ENCODE measurements at places on chromosomes 3 and 15.

DNA sequence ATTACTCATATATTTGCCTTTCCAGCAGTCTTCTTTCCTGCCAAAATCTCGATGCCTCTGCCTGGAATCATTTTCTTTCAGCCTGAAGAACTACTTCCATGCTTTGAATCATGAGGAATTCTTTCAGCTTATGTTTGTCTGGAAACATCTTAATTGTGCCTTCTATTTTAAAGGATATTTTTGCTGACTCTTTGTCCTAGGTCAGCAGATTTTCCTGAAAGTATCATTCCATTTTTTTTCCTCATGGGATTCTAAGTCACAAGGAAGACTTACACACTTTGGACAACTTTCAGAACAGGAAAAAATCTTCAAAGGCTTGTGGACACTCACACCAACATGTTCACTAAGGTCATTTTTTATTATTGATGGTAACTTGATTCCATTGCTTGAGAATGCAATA lies 10.1 kb downstream of the PRR23E start:
- DNase-seq: no peak

GRCh38 chr3:177466074-177466473 lies 268.8 kb upstream of the TBL1XR1 start:
- no peak for DNase-seq

GRCh38 chr3:176795891-176796290 lies 401.4 kb downstream of the TBL1XR1 start:
- no peak for DNase-seq

DNA sequence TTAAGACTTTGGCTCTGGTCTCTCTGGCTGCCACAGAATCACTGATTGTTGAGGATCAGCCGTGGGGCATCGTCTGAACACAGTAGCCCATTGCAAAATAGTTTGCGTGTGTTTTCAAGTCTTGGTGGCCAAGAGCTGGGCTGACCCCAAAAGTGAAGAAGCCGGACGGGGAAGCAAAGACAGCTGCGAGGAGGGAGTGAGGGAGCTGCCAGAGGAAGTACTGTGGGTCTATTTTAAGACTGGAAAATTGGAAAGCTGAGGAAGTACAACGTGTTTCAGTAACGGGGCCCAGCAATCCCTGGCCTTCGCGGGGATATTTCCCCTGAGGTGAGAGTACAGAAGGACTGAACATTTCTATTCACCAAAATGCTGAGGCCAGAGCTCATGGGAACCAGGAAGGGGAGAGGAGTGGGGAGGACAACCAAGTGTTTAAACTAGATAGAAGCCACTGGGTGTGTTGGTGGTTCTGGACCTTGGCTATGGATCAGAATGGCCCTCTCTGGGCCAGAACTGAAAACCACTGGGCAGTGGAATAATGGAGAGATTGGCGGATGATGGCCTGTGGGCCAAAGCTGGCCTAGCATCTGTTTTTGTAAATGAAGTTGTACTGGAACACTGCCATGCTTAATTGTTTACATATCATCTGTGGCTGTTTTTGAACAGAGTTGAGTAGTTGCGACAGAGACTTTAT lies 34.1 kb upstream of the LIMD1 start:
- DNase-seq: no peak

DNA sequence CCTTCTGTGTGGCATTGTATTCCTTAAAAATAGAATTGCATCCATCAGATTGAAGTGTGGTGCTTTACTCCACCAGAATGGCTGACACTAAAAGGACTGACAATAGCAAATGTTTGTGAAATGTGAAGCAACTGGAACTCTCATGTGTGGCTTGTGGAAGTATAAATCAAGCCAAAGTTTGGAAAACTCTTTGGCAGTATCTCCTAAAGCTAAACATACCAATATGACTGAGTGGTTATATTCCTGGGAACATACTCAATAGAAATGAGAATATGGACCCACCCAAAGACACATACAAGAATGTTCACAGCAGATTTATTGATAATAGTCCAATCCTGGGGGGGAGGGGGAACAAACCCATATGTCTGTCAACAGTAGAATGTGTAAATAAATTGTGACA lies 87.1 kb downstream of the RARB start:
- DNase-seq: no peak

DNA sequence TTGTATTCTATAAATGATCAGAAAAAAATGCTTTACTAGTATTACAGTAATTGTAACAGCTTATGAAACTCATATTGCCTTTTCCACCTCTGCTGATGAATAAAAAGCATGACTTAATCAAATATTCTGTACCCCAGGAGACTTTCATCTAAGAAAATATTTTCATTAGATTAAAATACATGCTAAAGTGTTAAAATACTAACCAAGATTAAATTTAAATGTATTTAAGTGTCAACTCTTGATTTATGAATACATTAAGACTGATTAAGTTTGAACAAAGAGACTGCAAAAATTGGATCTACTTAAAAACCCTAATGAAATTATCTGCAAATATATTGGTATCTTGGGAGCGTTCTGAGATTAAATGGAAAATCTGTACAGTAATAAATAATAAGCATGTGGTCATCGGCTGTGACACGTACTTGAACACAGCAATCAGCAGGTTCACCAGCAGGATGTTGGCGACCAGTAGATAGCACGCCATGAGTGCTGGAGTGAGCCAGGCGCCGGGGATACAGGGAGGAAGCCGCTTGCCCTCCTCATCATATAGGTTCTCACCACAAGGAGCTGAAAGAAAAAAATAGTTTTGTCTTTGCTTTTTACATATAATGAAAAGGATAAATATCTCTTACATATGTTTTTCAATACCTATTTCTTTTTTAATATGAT lies 36.6 kb upstream of the MTMR10 start:
- DNase-seq: no peak
